ENCODE measurements at places on chromosomes 16 and 17.

- DNase-seq = no peak
Measured at GRCh38 chr17:1796800-1797199, 32.9 kb downstream of the SMYD4 start.

GRCh38 chr17:412211-413015 lies 59.8 kb upstream of the RPH3AL start:
- no peak for DNase-seq

DNA sequence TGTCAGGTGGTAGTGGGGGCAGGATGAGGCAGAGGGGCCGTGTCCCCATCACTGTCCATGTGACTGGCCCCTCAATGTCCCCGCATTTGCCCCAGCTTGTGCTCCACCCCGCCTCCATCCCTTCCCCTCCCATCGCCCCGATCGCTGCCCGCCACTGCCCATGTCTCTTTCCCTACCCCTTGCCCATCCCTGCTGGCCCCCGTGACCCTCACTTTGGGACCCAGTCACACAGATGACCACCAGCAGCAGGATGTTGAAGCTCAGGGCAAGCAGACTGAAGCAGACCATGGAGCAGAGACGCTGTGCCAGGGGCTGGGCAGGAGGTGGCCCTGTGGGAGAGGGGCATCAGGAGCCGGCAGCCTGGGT lies 6.1 kb downstream of the ASGR2 start:
- DNase-seq = no peak

GRCh38 chr17:43655693-43656255 lies 5.9 kb downstream of the MEOX1 start:
- DNase-seq = no peak

- no peak for DNase-seq
Measured at GRCh38 chr17:74851612-74852236, 8.0 kb downstream of the GRIN2C start.

- DNase-seq = no peak
Measured at GRCh38 chr17:68539548-68540467, 27.6 kb downstream of the PRKAR1A start.

DNA sequence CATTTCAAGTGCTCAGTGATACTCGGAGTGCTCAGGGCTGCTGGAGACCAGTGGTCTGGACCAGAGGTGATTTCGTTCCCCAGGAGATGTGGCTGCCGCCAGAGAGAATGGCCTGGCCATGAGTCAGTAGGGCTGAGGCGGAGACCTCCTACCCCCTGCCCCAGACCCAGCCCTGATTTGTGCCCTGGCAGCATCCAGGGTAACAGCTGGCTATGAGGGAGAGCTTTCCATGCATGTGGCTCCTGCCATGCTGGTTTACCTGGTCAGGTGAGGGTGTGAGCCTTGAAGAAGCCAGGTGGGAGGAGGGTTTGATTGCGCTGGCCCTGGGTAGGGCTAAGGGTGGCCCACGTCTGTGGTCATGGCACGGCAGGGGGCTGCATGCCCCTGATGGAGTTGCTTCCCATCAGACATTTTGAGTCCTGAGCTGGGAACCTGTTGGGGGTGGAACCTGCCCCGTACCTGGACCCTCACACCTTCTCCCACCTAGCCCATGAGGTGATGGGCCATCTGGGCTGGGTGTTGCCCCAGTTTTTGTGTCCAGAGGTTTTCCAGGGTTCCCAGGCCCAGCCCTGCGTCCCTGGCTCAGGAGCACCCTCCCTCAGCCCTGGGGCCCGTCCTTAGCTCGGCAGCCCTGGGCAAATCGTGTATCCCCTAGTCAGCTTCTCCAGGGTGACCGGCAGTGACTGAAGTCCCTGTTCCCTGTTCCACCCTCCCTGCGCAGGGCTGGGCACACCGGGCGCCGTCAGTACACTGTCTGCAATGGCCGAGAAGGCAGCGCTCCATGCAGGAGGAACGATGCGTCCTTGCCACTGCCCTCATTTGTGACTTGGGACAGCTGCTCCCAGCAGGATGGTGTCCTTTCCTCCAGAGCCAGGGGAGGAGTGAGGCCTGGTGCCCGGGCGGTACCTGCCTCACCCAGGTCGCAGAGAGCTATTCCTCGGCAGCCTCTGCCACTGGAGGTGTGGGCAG lies 9.0 kb upstream of the CSNK1D start:
- DNase-seq = no peak

- DNase-seq = no peak
Measured at GRCh38 chr16:66574531-66574930, 4.7 kb upstream of the CMTM2 start.

- no peak for DNase-seq
Measured at GRCh38 chr16:82451449-82451848, 175.3 kb upstream of the CDH13 start.

GRCh38 chr17:8056232-8056975 lies 17.5 kb downstream of the ALOX15B start:
- DNase-seq = no peak

GRCh38 chr17:78986649-78987328 lies 7.1 kb upstream of the LGALS3BP start:
- DNase-seq = no peak

DNA sequence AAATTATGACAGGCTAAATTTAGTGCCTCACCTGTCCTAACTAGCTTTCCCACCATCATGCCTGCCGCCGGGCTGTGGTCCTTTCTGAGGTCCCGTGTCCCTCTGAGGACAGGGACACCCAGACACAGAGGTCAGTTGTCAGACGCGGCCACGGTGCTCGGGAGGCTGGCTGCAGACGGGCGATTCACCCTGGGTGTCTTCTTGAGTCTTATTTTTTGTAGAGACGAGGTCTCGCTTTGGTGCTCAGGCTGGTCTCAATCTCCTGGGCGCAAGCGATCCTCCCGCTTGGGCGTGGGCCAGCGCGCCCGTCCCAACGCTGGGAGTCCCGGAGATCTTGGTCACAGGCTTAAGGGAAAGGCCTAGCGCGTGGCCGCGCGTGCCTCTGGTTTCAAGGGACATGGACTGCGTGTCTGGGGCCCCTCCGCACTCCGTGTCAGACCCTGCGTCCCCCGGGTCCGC lies 797 bp upstream of the RAB11FIP3 start:
- DNase-seq = no peak

GRCh38 chr17:70519300-70519699 lies 350.0 kb downstream of the KCNJ2 start:
- no peak for DNase-seq

DNA sequence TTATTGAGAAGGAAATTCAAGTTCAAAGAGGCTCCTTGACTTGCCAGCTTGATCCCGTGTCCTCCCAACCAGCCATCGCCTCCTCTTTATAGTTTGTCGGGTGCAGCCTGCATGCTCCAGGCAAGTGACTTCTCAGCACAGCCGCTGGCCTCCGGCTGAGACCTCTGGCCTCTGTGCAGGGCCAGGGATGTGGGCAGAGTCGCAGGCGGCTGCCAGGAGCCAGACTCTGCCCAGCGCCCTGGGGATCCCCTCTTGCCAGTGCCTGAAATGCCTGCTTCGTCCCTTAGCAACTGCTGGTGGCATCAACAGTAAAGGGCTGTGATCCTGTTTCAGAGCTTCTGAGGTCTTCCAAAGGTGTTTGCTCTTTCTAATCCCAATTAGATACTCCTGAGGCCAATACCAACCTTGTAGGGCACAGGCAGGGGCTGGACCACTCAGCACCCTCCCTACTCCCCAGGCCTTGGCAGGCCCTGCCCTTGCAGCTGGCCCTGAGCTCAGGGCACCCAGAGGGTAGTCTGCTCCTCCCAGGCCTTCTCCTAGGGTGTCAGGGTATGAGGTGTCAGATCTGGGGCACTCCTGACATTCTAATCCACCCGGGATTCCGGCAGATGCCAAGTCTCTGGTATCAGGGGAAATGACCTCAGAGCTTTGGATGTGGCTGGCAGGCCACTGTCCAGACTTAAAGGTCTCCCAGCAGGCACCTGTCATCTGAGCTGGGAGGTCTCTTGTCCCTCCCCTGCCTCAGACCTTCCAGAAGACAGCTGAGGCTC lies 68.0 kb upstream of the SIAH1 start:
- no peak for DNase-seq

DNA sequence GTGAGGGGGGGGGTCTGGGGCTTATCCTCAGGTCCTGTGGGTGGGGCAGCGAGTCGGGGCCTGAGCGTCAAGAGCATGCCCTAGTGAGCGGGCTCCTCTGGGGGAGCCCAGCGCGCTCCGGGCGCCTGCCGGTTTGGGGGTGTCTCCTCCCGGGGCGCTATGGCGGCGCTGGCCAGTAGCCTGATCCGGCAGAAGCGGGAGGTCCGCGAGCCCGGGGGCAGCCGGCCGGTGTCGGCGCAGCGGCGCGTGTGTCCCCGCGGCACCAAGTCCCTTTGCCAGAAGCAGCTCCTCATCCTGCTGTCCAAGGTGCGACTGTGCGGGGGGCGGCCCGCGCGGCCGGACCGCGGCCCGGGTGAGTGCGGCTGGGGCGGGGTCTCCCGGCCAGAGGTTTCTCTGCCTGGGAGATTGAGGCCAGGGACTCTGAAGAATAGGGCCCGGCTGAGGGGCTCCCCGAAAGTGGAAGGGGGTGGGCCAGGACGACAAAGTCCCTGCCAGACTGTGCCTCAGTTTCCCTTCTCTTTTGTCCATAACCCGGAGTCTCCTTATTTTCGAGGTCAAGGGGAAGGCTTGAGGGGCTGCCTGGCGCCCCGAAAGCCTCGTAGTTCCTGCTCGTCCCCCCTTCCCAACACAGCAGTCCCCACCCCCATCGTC lies at the start of gene FGF11:
TSS of gene FGF11 (plus strand) at position 51 of the 651 bp plus-strand sequence. CDS start at position 160, 109 bp downstream.
- no peak for DNase-seq

GRCh38 chr16:71853413-71853812 lies 7.6 kb downstream of the ATXN1L start:
- DNase-seq = no peak

- DNase-seq = no peak
Measured at GRCh38 chr17:63178530-63178929, 212.5 kb downstream of the TANC2 start.

DNA sequence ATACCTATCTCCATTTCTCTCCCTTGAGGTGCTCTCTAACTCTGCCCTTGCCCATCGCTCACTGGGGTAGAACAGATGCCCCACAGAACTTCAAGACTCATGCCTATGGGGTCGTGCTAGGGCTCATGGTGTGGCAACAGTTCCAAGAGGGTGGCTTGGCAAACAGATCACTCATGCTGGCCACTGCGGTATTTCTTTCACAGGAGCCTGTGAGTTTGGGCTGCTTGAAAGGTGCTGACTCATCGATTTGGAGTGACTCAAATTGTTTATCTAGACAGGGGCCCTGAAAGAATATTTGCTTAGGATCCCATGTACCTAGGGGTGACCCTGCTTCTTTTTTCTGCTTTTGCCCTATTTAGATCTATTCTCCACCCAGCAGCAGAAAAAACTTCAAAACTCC lies 69.9 kb downstream of the IRX5 start:
- DNase-seq = no peak

DNA sequence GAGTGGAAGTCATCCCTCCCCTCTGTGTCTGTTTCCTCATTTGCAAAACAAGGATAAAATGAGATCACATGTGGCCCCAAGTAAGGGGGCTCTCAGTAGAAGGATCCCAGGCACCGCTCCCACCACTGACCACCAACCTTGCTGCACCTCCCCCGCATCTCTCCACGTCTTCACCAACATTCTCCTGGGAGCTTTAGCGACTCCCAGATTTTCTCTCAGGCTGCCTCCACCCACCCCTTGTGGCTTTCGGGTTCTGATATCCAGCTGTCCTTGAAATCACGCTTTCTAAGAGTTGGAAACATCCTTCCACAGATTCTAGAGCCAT lies 16.4 kb upstream of the NTN1 start:
- DNase-seq = no peak

DNA sequence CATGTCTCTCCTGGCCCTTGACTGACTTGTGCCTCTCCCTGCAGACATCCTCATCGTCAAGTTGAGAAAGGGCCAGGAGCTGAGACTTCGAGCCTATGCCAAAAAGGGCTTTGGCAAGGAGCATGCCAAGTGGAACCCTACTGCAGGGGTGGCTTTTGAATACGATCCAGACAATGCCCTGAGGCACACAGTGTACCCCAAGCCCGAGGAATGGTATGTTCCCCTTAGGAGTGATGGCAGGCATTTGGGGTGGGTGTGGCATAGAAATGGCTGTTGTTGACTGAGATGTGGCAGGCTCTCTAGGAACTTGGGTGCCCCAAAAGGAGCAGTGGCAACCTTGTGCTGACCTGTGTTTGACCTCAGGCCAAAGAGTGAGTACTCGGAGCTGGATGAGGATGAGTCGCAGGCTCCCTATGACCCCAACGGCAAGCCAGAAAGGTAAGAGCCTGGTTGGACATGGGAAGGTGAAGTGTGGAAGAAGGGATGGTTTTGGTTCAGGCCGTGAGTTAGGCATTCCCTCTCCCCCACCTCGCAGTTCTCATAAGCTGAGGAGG lies 7.5 kb downstream of the POLR2C start:
- no peak for DNase-seq

GRCh38 chr17:74597069-74597790 lies 5.1 kb upstream of the CD300LD start:
- DNase-seq = no peak

GRCh38 chr16:81461766-81462165 lies 17.2 kb downstream of the CMIP start:
- DNase-seq = no peak

DNA sequence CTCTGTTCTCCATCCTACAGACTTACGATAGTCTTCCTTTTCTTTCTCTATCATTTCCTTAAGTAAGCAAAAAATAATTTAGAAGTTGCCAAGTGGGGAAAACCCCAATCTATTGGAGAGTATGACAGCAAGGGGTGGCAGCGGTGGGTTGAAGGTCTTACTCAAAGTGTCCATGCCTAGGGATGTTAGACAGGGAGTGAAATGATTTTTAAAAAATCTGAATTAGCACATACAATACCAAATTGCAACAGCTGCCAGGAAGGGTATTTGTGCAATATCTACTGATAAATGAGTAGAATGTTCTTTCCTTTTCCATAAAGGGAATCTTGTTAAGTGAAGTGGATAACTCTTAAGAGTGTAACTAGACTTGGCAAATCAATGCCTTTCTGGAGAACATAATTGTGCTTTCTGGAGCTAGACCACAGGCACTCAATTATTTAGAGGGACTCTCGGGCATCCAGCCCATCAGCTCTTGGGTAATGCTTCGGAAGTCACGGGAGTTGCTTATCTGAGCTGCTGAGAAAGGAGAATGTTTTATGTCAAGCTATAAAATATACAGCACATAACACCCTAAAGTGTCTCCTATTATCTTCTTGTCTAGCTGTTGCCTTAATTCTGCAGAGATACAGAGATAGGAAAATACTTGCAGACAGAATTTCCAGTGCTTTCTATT lies 151.5 kb downstream of the KCNJ2 start:
- DNase-seq = no peak

DNA sequence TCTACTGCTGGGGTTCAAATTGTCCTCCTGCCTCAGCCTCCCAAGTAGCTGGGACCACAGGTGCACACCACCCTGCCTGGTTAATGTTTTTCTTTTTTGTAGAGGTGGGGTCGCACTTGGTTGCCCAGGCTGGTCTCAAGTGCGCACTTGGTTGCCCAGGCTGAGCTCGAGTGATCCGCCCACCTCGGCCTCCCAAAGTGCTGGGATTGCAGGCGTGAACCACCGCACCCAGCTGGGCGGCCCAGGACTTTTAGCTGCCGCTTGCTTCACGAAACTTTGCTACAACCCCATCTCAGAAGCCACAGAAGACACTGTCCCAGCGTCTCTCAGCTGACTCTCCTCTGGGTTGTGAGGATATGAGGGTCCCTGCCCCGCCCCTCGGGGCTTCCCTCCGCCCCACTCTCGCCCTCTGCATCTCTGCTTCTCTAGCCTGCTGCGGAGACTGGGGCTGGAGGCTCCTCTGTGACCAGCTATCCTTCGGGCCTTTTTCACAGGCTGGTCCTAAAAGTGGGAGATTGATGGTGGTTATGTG lies 48.8 kb upstream of the CBX4 start:
- no peak for DNase-seq
